Bladder microvascular endothelial cell (primary cell): ENCODE measurements at places on chromosomes 6 and 20. TPM values are rescaled to one million over a fixed set of nuclear protein-coding genes. Genes with fewer than 3 reads are reported as not detected.

KHDC1L gene
- total RNA-seq, result not detected in 2 replicates

ARMC2 gene
- total RNA-seq, result 0.65 and 1.1 TPM in 2 replicates

FOXQ1 gene
- not detected in 2 replicates for total RNA-seq

DEK gene
- 84.1 and 126 TPM in 2 replicates for total RNA-seq

SPATA25 gene
- total RNA-seq, result 0.49 and 0.50 TPM in 2 replicates

TAGAP gene
- total RNA-seq, result not detected in 2 replicates

BANF2 gene
- not detected in 2 replicates for total RNA-seq

OTOR gene
- total RNA-seq, result not detected in 2 replicates

SMPDL3A gene
- 5.3 and 6.7 TPM in 2 replicates for total RNA-seq

KIF13A gene
- 56.0 and 94.0 TPM in 2 replicates for total RNA-seq

KHDC3L gene
- total RNA-seq, result not detected in 2 replicates

CALHM6 gene
- 0.50 and 1.3 TPM in 2 replicates for total RNA-seq

ACTL10 gene
- total RNA-seq, result 1.5 and 1.6 TPM in 2 replicates

NT5E gene
- total RNA-seq, result 111 and 249 TPM in 2 replicates

TENT5A gene
- total RNA-seq, result 0.76 and 1.8 TPM in 2 replicates

GPSM3 gene
- total RNA-seq, result 3.2 and 4.2 TPM in 2 replicates

WFDC11 gene
- total RNA-seq, result not detected in 2 replicates

PAK5 gene
- total RNA-seq, result not detected in 2 replicates

RAET1G gene
- total RNA-seq, result 0.44 and 0.65 TPM in 2 replicates

TCP11 gene
- total RNA-seq, result not detected in 2 replicates

CRISP2 gene
- not detected in 2 replicates for total RNA-seq

DLK2 gene
- 0.16 and 1.1 TPM in 2 replicates for total RNA-seq

TFEB gene
- 3.5 and 3.6 TPM in 2 replicates for total RNA-seq

C20orf141 gene
- not detected in 2 replicates for total RNA-seq

TASP1 gene
- 4.9 and 10.3 TPM in 2 replicates for total RNA-seq

PSORS1C1 gene
- 5.7 and 8.1 TPM in 2 replicates for total RNA-seq

FILIP1 gene
- total RNA-seq, result 10.8 and 28.6 TPM in 2 replicates

GMNN gene
- 24.9 and 30.1 TPM in 2 replicates for total RNA-seq

GMPR gene
- 14.6 and 19.3 TPM in 2 replicates for total RNA-seq

EPHA7 gene
- total RNA-seq, result 0.13 and 0.16 TPM in 2 replicates

ASIP gene
- not detected in 2 replicates for total RNA-seq

CPXM1 gene
- total RNA-seq, result under 0.01 and 0.38 TPM in 2 replicates

SLCO4A1 gene
- total RNA-seq, result 4.0 and 5.0 TPM in 2 replicates

IP6K3 gene
- total RNA-seq, result not detected in 2 replicates

TAF4 gene
- 2.4 and 9.9 TPM in 2 replicates for total RNA-seq

OR12D3 gene
- not detected in 2 replicates for total RNA-seq

PPP1R14C gene
- not detected in 2 replicates for total RNA-seq

TRIM15 gene
- not detected in 2 replicates for total RNA-seq

HEY2 gene
- total RNA-seq, result under 0.01 TPM in 1 of 2 replicates, not detected in the other

BAG2 gene
- 1.1 and 1.6 TPM in 2 replicates for total RNA-seq

GUCA1A gene
- total RNA-seq, result not detected in 2 replicates

SIRPG gene
- total RNA-seq, result not detected in 2 replicates

RPN2 gene
- 162 and 281 TPM in 2 replicates for total RNA-seq
